ENCODE measurements at places on chromosomes 5 and 9.

DNA sequence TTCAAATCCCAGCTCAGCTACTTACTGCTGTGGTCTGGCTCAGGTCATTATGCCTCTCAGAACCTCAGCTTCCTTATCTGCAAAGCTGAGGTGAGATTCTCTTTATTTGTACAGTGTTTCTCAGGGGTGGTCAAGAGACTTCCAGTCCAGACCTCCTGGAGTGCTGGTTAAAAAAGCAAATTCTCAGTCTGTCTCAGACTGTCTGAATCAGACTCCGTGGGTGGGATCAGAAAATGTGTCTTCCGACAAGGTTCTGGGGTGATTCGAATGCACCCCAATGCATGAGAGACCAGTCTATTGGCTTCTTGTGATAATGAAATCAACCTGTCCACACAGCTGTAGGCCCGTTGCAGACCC, 137.7 kb upstream of the SMIM23 start:
- no peak for DNase-seq

GRCh38 chr5:50717651-50718050, 51.2 kb downstream of the PARP8 start:
- DNase-seq: no peak

- DNase-seq: no peak
Observed at GRCh38 chr5:142095035-142095434, 13.5 kb upstream of the NDFIP1 start.

DNA sequence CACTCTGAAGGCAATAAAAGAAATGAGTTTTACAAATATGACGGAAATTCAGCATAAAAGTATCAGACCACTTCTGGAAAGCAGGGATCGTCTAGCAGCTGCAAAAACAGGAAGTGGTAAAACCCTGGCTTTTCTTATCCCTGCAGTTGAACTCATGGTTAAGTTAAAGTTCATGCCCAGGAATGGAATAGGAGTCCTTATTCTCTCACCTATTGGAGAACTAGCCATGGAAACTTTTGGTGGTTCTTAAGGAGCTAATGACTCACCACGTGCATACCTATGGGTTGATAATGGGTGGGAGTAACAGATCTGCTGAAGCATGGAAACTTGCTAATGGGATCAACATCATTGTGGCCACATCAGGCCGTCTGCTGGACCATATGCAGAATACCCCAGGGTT, 93.5 kb upstream of the RGMB start:
- no peak for DNase-seq

DNA sequence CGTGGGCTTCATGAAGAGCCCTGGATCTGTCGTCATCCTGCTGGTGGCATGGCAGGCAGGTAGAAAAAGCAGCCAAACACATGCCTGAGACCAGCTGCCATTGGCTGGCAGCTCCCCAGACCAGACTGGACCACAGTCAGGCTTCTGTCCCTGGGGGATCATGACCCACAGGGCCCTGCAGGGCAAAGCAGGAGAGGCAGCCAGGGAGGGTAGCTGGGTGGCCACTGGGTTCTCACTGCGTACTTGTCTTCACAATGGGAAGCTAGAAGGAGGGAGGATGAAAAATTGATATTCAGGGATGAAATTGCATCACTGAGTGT, 67.8 kb upstream of the GARNL3 start:
- no peak for DNase-seq

DNA sequence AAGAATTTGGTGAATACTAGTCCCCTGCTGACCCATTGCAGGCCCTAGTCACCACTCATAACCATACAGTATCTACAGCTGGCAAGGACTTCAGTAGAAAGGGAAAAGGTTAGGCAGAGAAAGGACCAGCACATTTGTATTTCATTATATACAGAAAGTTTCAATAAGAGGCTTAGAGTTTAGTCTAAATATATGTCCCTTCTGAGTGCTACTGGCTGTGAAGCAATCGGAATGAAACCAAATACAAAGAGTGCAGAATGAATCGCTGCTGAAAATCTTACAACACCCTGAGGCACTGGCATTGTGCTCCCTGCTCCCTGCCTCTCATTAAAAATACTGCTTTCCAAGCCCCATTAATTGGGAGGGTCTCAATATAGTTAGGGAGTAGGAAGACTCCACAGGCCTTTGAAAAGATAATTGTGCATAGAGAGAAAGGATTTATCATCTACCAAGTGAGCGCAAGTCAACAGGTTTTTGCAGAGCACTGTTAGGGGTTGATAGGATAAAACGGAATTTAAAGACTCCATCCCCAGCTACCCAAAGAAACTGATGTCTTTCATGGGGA, 110.8 kb downstream of the SLC1A3 start:
- no peak for DNase-seq

DNA sequence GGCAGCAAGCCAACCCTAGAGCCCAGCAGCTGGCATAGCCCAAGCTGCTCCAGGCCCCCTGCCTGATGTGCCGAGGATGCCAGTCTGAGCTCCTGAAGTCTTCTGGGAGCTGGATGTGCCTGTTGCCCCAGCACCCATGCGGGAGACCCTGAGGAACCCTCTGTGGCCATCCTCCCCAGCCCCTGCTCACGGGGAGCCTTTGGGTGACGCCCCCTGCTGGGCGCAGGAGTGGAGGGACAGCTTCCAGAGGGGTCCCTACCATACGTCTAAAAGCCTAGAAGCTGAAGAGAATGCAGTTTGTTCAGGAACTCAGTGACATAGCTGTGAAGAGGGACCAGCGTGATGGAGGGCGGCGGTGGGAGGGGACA, 33.1 kb upstream of the MVB12B start:
- DNase-seq: no peak

DNA sequence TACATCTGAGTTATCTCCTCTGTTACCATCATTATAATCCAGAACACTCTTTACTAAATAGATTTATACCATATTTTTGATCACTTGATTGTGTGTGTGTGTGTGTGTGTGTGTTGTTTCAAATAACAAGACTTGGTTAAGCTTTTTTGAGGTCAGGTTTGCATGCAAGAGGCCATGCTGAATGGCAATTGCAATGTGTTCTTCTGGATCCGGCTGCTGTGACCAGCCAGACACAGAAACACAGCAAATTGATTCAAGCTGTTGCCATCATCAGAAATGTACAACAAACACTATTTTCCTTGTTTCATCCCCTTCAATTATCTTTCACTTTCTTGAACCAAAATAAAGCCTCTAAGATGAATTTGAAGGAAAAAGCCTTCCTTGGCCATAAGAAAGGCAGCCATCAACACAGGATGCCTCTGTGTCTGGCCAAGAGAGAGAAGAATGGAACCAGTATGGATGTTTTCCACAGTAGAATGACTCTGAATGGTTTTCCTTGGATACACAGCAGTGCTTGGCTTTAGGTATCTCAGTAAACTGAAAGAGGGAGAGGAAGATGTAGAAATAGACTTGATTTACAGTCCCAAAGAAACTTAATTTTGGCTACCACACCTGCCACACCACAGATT, 53.9 kb downstream of the DPYSL3 start:
- no peak for DNase-seq

DNA sequence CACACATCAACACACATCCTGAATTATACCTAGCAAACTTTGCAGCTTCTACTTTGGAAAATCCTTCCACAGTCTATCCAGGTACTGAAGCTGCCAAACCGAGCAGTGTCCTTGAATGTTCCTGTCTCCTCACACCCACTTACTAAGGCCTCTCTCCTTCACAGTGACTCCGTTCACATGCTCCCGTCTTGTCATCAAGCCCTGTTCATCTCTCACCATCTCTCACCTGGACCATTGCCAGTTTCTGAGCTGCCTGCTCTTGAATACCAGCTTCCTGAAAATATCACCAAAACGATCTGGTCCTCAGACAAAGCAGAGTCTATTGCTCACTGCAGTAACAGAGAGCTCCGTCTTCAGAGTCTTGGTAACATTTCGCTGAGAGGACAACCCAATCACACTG, 57.4 kb downstream of the GCNT1 start:
- no peak for DNase-seq

GRCh38 chr9:121886759-121887485, 206.2 kb downstream of the TTLL11 start:
- no peak for DNase-seq

GRCh38 chr9:16258708-16259107, 611.8 kb downstream of the BNC2 start:
- no peak for DNase-seq

DNA sequence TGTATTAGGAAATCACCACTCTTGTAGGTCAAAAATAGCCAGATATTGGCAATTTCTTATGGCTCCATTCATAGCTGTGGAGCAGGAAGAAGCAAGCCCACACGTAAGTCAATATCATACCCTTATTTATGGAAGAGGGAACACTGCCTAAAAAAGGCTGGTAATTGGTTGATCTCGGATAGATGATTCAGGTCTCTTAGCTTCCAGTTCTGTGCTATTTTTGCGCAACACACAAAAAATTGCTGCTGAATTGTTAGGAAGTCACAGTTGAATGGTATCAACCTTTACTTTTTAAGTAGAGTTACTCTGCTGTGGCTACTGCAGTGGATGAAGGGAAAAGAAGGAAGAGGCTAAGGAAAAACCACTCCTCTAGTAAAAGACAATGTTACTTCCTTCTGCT, 168.8 kb downstream of the ARHGAP26 start:
- DNase-seq: no peak

DNA sequence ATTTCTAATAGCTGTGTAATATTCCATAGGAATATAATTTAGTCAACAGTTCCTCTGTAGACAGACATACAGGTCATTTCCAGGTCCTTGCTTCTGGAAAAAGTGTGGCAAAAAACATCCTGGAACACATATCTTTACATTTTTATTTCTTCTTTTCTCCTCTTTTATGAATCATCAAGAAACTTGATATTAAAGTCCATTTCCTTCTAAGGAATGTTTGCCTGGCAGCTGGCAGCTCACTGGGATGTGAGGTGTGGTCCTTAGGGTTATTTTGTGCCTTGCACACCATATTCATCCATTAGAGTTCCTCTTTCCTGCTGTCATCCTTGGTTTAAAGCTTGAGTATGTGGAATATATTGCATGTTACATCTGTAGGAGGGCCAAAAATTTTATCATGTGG, 122.0 kb downstream of the GALNT10 start:
- DNase-seq: no peak

GRCh38 chr5:76716456-76717157, 681 bp downstream of the F2R start:
- no peak for DNase-seq

- no peak for DNase-seq
Observed at GRCh38 chr5:170218726-170219125, 14.1 kb upstream of the C5orf58 start.

DNA sequence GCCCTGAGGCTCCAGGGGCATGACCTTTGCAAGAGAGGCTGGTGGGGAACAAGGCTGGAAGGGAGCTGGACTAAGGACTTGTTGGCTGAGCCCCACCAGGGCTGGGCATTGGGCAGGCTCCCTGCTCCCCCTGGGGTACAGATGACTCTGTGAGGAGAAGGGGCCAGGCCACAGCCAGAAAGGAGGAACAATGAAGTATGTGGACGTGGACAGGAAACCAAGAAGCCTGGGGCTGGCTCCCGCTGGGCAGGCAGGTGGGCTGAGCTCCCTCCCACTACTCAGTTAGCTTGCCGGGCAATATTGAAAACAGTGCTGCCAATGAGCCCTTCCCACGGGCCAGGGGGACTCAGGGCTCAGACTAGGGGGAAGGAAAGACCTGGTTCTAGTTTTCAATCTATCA, 66.1 kb upstream of the SPTLC1 start:
- no peak for DNase-seq

DNA sequence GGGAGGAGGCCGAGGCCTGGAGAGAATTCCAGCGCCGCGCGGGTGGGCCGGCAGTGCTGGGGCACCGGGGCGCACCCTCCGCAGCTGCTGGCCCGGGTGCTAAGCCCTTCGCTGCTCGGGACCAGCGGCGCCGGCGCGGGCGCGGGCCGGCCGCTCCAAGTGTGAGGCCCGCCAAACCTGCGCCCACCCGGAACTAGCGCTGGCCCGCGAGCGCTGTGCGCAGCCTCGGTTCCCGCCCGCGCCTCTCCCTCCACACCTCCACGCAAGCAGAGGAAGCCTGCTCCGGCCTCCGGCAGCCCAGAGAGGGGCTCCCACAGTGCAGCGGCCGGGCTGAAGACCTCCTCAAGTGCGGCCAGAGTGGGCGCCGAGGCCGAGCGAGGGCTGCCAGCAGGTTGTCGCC, 7.7 kb upstream of the SRFBP1 start:
- no peak for DNase-seq

DNA sequence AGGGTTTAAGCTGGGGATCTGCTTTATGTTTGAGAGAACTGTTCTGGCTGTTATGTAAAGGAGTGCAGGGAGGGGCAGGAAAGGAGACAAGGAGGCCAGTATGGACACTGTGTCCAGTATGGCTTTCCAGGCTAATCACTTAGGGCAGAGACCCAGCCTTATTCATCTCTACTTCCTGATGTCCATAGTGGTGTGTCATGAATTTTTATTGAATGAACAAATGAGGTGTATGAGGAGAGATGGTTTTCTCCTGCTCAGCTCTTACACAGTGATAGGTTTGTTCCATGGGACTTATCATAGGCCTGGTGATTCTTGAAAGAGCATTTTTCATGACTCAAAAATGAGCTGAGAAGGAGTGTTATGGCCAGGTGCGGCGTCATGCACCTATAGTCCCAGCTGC, 20.5 kb upstream of the FGFR4 start:
- no peak for DNase-seq

DNA sequence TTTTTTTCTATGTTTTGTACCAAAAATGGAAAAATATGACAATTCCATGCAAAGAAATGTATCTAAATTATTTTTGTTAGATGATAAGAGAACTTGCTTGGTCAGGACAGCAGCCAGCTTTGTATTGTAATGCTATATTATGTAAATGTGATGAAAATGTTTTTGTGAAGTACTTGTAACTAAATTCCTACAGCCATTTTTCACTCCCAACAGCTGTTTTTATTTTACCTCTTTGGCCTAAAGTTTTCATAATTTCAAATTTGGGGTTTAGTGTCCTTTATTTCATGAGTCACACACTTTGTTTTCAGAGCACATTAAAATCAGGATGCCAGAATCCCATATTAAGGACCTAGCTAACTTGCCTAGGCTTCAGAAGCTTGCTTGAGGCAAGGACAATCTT, 64.1 kb downstream of the WDR41 start:
- DNase-seq: no peak

DNA sequence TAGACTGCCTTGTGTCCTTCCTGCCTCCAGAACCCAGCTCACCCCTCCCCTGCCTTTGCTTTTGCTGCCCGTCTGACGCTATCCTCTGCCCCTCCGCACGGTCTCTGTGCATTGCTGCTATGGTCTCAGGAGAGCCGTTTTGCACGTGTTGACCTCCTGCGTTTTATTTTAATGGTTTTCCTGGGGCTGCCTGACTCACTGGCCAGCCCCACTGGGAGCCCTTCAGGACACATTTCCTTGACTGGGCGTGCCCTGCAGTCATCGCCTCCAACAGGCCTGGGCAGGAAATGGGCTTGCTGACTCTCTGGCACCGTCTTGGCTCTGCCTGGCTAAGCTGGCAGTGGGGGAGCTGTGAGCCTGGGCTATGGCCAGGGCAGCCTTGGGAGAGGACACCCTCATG, 17.9 kb upstream of the ASS1 start:
- DNase-seq: no peak

DNA sequence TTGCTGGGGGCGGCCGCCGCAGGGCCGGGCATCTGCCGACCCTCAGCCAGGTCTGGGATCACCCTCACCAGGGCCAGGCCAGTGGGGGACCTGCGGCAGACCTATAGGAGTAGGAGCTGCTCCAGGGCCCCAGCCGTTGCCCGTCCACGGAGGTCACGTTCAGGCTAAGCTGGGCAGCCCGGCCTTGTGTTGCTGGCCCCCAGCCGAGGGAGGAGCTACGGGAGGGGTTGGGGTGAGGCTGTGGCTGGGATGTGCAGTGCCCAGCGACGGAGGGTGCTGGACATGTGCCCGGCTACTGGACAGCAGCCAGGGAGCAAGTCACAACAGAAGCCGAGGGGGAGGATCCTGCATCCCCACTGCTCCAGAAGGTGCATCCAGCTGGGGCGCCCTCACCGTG, 39.6 kb upstream of the SLC6A19 start:
- no peak for DNase-seq

Data from esophagus squamous epithelium (tissue), 5 donors.